ENCODE measurements at places on chromosomes 5 and 9. TPM values are rescaled to one million over a fixed set of nuclear protein-coding genes. Genes with fewer than 3 reads are reported as not detected.

DNA sequence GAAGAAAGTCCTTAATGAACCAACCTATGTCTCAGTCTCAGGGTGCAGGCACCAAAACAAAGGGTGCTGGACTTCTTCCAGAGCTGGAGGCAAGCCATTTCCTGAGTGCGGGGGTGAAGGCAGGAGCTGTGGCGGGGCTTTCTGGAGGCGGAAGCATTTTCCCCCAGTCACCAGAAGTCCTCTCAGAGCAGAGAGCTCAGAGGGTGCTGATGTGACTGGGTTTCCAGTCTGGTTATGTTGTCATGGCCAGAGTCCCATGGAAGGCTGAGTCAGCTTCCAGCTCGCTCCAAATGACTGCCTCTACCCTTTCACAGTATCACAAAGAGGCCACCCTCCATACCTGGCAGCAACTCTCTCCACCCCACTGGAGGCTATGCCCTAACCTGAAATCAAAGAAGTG lies 86.0 kb downstream of the TRPC7 start:
- no peak for DNase-seq

GRCh38 chr9:35163413-35163812 lies 1.6 kb downstream of the UNC13B start:
- DNase-seq = no peak

DNA sequence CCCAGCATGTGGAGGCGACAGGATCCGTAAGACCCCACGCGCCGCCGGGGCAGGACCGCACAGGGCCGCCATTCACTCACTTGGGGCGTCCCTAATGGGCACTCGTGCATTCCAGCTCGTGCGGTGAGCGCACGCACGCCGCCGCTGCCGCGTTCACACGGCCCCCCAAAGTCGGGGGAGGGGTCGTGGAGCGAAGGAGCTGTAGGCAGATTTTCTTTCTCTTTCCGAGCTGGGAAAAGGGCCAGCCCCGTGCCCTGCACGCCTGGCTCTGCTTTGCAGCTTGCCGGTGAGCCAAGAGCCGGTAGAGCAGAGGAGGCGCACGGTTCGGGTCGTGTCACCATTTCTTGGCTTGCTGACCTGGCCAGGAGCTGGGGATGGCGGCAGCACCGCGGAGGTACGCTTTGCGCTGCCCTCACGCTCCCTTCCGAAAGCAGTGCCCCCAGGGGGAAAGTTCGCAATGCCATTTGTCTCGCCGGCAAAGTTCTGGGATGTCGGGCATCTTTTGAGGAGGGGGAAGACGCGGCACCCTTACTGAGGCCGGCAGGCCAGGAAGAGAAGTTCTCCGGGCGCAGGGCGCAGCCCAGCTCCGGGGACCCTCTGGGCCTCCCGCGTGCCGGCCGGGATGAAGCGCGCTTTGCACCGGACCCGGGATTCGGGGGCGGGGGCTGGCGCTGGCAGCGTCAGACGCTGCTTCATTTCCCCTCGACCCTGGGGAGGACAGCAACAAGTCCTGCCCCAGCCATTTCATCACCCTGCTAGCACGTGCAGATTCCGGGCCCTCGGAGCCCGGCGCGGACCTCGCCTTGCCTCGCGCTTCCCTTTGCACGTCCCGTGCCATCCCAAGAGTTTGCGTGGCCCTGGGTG lies 898 bp downstream of the STC2 start:
- DNase-seq = no peak

- DNase-seq = no peak
Observed at GRCh38 chr5:147522435-147522834, 12.6 kb upstream of the DPYSL3 start.

DNA sequence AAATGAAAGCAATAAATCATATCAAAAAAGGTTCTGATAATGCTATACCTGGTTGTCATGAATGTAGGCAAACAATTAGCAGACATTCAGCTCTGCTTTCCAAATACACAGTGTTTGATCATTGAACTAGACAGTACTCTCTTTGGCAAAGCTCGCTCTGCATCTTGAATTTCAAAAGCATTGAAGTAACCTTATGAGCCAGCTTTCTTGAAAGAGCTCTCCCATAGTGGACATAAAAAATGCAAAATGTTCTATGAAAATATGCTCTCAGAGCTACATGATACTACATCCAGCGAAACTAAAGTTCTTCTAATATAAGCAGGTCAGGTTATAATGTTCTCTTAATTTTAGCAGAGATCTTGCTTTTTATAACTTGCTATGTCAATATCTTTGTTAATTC lies 533.4 kb downstream of the CSNK1G3 start:
- no peak for DNase-seq

DNA sequence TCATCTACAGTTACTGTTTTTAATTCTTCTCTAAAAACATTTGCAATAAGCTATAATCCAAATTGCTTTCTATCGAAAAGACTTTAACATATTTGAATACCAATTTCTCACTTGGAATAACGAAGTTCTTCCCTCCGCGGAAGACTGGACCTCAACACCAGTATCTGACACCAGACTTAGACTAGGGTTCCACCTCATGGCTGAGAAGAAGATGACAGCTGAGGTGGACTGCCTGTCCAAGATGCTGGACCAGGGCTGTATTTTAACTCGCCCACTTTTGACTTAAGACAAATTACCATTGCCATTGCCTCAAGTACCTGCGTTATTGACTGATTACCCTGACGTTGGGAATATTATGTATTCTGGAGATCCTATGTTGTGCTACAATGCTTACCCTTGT lies 34.1 kb downstream of the ZMAT2 start:
- DNase-seq = peak; percentile 48

Gene TESK1
- total RNA-seq = 4.1 TPM

Gene CDO1
- total RNA-seq = 0.42 TPM

GRCh38 chr5:98065261-98065909 lies 708.1 kb upstream of the RGMB start:
- no peak for DNase-seq

- DNase-seq = no peak
Observed at GRCh38 chr5:68240771-68241170, 25.2 kb downstream of the PIK3R1 start.

Gene SAPCD2
- 8.1 TPM for total RNA-seq

Gene FCHO2
- total RNA-seq = 6.7 TPM

- DNase-seq = peak; percentile 53
Observed at GRCh38 chr9:71764891-71765290, 3.4 kb downstream of the CEMIP2 start.

Gene REEP2
- total RNA-seq = 0.32 TPM

DNA sequence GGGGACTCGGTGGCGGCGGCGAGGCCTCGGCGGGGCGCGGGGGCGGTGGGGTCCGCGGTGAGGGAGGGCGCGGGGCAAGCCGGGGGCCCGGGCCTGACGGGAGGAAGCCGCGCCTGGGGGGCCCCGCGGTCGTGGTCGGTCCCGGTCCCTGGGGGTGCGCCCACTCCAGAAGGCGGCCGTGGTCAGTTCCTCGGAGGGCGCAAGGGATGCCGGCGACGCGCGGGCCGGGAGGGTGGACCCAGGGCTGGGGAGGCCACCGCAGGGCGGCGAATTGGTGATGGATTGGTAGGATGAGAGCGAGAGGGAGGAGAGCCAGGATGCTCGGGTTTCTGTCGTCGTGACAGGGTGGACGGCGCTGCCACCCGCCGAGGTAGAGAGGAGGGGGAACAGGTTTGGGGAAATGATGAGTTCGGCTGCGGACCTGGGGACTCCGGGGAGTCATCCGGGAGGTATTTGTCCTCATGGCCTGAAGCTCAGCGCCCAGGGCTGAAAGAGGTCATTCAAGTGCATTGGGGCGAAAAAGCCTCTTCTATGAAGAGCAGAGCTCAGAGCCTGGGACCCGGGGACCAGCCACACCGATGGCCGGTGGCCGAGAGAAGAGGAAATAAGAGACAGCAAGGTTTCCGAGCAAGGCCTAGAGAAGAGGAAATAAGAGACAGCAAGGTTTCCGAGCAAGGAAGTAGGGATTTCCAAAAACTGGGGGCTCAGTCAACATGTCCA lies 557 bp downstream of the GNG10 start:
- DNase-seq = peak; percentile 11

GRCh38 chr5:3542158-3542557 lies 53.5 kb upstream of the IRX1 start:
- DNase-seq = peak; percentile 25

DNA sequence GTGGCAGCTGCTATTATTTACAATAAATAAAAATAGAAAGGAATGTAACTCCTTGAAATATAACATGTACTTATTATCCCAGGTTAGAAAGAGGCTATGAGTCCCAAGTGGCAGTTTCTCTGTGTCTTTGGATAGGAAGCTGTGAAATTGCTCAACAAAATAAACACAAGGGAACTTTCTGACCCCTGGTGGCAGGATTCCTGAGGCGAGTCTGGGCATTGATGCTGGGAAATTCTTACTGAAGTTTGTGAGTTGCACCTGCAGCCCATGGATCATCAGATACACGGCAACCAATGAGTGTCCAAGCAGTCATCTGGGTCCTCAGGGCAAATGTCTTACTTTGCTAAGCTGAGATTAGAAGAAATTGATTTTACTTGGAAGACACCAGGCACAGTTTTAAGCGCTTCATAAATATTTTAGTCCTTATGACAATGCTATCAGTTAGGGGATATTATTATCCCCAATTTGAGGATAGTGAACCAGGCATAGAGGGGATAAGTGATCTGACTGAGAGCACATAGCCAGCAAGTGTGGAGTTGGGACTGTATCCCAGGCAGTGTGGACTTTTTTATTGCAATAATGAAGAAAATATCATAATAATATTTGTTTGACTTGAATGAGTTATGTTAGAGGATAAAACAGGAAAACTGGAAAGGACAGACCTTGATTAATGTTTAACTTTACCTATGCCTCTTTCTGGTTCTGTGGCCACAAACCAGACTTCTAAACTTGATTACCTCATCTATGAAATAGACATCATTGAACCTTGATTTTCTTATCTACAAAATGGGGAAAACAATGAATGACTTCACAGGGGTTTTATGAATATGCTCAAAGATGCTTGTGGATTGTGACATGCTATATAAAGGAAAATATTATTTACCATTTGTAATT lies 265.5 kb upstream of the ADAMTSL1 start:
- DNase-seq = peak; percentile 56

Gene TCF7
- total RNA-seq = 4.7 TPM

Gene PCDHB4
- total RNA-seq = 0.43 TPM

Gene NTMT1
- 41.0 TPM for total RNA-seq

DNA sequence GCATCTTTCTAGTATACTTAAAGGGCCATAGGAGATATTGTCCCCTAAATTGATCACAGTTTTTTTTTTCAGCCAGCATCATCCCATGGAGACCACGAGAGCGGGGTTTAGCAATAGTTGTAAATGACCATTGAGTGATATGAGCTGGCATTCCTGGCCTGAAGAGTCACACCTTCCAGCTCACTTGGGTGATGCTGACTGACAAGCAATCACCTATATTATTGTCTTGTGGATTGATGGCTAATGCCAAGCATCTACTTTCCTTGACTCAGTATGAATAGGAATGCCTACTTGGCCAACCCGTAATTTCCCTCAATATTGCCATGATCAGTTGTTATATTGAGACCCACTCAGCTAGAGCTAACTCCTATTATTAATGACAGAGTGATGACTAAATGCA lies 70.5 kb downstream of the ADAMTSL1 start:
- no peak for DNase-seq

DNA sequence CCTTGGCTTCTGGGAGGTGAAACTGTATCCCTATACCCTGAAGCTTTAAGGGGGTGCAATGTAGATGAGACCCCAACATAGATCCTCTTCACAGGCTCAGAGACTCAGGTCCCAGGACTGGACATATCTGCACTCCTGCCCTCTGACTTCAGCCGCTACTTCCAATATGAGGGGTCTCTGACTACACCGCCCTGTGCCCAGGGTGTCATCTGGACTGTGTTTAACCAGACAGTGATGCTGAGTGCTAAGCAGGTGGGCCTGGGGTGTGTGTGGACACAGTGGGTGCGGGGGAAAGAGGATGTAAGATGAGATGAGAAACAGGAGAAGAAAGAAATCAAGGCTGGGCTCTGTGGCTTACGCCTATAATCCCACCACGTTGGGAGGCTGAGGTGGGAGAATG lies 5.4 kb downstream of the CA9 start:
- no peak for DNase-seq

DNA sequence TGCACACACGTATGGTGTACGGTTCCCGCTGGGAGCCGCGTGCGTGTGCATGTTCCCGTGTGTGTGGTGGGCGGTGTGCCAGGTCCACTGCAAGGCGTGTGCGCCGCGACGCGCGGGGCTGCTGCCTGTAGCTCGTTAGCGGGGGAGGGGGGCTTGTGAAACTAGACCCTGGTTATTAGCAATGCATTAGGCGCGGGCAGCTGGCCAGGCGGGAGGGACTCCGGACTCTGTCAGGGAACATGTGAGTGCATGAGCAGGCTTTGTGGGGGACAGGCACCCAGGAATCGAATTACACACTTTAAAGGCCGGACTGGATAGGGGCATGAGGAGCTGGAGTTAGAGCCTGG lies 32.2 kb upstream of the ENHO start:
- DNase-seq = no peak

- no peak for DNase-seq
Observed at GRCh38 chr5:109199289-109199688, 210.5 kb downstream of the PJA2 start.

DNA sequence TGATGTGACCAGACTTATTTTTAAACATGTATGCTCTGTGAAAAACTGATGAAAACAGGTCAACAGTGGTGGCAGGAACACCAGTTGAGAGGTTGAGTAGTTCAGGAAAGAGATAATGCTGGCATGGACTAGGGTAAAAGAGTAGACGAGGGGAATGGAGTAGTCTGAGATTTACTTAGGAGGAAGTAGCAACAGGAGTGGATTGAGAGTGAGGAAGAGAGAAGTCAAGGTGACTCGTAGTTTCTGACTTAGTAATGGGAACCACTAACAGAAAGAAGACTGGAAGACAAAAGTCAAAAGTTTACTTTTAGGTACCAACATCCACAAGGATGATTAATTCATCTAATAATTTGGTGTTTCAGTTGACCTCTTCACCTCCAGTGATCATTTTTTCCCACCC lies 3.6 kb downstream of the SRA1 start:
- DNase-seq = no peak

- no peak for DNase-seq
Observed at GRCh38 chr9:131496844-131497405, 5.8 kb upstream of the POMT1 start.

GRCh38 chr9:127785023-127785932 lies 556 bp upstream of the CDK9 start:
- DNase-seq = peak; percentile 79

Gene WDR70
- 42.5 TPM for total RNA-seq

Gene TOR1B
- 26.5 TPM for total RNA-seq

Gene C9orf50
- not detected for total RNA-seq

DNA sequence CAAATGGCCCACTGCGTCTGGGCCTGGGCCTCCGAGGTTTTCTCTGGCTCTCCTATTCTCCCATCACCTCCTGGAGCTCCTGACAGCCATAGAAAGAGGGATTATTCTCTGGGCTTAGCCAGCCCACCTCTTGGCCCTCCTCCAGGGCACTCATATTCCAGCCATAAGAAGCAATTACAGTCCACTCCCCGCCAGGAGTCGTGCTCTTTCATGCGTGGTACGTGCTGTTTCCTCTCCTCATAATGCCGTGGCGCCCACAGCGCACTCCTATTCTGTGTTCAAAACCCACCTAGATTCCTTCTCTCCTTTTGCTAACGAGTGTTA lies 240.8 kb upstream of the ZNF462 start:
- no peak for DNase-seq

Gene BARHL1
- not detected for total RNA-seq

Gene SH3GL2
- total RNA-seq = not detected
